Activated effector memory CD4-positive, alpha-beta T cell treated with Interleukin-2 at 50 U/mL for 16 hours (primary cell): ENCODE measurements at places on chromosomes 13 and 19.

- DNase-seq = no peak
Observed at GRCh38 chr13:66585669-66586203, 644.4 kb downstream of the PCDH9 start.

- no peak for DNase-seq
Observed at GRCh38 chr13:21583478-21583877, 20.5 kb downstream of the MICU2 start.

- no peak for DNase-seq
Observed at GRCh38 chr19:49599378-49600295, 8.7 kb downstream of the PRR12 start.

- DNase-seq = no peak
Observed at GRCh38 chr13:98813993-98814392, 61.5 kb upstream of the SLC15A1 start.

DNA sequence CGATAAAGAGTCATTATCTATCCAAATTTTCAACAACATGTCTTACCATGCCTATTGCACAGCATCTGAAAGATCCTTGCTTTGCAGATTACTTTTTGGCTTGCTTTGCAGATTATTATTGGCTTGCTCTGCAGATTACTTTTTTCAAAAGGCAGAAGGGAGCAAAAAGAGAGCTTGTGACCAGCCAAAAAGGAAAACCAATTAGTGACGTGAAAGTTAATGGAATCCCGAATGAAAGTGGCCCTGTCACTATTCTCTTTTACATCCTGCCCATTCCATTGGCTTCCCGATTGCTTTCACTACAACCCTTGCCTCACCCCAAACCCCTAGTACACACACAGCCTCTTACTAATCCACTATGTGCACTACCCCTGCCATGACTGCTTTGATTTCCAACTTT lies 81.3 kb downstream of the LHFPL6 start:
- no peak for DNase-seq

DNA sequence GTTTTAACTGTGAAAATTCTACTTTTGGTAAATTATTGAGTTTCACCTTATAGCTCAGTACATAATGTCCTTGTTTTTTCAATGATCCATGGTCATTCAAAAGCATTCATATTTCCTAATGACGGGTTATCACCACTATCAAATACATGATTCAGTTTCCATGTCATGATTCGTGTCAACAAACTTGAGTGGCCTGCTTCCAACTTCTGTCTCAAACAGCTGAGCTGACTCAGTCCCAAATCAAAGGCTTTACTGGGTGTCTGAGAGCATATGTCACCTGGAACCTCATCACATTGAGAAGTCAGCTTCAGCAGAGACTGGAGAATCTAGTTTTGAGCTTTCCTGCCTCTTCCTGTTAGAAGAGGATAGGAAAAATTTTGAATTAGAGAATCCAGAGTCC lies 40.3 kb upstream of the SGCG start:
- no peak for DNase-seq

- DNase-seq = no peak
Observed at GRCh38 chr19:2983351-2984214, 6.2 kb downstream of the TLE6 start.

DNA sequence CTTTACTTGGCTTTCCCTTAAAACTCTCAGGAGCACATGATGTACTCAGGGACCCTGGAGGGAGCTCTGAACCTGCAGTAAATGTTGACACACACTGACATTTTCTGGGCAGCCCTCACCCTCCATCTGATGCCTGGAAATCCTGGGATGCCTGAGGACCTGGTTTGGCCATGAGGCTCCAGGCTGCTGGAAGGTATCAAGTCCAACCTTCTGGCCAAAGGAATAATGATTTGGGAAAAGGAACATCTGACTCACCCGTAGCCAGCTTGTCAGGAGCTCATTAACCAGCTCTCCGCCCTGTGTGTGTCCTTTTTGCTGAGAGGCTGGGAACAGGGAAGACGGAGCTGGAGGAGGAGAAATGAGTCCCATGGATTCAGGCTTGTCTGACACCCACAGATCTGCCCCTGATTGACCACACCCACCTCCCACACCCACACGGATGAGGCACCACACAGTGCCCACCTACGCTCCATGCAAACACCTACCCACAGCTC lies 10.3 kb downstream of the ZNF558 start:
- DNase-seq = no peak

DNA sequence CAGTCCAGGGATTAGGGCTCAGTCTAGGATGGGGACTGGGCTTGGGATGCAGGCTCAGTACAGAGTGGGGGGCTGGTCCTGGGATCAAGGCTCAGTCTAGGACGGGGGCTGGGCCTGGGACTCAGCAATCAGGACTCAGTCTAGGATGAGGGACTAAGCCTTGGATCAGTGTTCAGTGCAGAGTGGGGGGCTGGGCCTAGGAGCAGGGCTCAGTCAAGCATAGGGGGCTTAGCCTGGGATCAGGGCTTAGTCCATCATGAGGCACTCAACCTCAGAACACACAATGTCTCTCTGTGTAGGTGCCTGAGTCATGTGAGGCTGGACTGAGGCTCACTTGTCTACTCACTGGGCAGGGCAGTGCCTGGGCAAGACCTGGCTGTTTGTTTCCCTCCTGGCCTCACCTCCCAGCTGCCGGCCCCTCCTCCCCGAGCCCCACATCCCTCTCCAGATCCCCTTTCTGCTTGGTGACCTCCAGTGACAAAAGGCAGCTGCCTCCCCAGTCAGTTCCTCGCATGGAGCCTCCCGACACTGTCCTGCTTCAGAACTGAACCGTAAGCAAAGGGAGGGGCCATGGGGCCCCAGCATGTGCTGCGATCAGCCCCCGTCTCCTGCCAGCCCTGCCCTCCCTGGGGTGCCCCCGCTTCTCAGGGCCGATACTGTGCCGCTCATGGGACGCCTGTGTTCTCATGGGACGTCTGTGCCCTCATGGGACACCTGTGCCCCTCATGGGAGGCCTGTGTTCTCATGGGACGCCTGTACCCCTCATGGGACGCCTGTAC lies 6.5 kb upstream of the S1PR4 start:
- no peak for DNase-seq

- no peak for DNase-seq
Observed at GRCh38 chr19:39157275-39157996, 31.9 kb downstream of the PAK4 start.

DNA sequence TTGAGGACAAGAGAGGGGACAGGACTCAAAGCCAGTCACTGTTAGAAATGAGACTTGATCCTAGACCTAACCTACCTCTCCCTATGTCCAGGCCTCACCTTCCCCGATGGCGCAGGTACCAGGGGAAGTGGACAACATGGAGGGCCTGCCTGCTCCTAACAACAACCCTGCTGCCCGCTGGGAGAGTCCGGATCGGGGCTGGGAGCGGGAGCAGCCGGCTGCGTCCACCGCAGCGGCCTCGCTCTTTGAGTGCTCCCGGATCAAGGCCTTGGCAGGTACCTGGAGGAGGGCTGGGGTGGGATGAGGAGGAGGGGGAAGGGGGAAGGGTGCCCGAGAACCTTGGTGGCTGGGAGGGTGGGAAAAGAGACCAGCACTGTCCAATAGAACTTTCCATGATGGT lies 5.7 kb downstream of the SPTBN4 start:
- DNase-seq = no peak

- DNase-seq = no peak
Observed at GRCh38 chr19:8630796-8631424, 477 bp downstream of the NFILZ start.

DNA sequence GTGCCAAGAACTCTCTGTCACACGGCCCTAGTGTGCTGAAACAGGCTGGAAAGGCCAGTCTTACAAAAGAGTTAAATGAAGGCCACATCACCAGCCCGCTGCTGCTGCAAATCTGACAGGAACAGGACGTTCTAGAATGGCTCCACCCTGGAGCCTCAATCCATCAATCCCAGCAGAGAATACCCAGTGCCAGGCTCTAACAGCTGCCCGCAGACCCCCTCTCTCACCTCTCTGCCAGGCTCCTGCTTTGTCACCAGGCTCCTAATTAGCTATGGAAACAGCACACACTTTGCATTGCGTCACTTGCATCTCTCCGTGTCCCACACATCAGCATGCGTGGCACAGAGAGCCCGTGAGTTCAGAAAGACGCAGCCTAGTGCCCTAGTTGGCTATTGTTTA lies 314.1 kb downstream of the FOXO1 start:
- no peak for DNase-seq

- DNase-seq = no peak
Observed at GRCh38 chr13:109644069-109644750, 142.2 kb downstream of the IRS2 start.

GRCh38 chr13:36126491-36126890 lies 4.7 kb downstream of the DCLK1 start:
- no peak for DNase-seq

- no peak for DNase-seq
Observed at GRCh38 chr13:27044837-27045570, 126.6 kb downstream of the USP12 start.

DNA sequence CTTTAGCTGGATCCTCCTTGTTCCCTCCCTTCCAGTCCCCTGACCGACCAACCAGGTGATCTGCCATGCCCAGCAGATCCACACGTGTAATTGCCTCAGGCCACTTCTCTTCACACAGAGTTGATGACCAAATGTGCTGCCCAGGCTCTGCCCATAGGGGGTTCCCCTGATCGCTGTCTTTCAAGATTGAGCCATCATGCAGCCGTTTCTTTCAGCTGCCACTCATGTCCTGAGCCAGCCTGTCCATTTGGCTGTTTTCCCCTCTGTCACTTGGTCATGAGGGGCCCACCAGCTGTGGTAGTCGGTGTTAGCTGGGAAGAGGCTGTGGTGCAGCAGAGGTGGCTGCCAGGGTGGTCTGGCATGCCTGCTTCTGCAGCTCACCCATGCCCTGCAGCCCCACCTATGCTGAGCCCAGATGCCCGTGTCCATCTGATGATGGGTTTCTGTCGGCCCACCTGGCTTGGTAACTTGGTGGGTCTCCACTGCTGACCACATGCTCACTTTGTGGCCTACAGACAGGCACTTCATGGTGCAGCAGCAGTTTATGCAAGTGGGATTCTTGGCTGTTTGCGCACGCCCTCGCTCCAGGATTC lies 35.6 kb upstream of the GPR183 start:
- DNase-seq = no peak

GRCh38 chr19:56838909-56839651 lies 1.4 kb downstream of the PEG3 start:
- DNase-seq = no peak

GRCh38 chr19:49689133-49690078 lies at the start of gene ADM5:
TSS of gene ADM5 (plus strand) at chr19:49689594. CDS start at chr19:49689838, 244 bp downstream.
- DNase-seq = peak; percentile 17

DNA sequence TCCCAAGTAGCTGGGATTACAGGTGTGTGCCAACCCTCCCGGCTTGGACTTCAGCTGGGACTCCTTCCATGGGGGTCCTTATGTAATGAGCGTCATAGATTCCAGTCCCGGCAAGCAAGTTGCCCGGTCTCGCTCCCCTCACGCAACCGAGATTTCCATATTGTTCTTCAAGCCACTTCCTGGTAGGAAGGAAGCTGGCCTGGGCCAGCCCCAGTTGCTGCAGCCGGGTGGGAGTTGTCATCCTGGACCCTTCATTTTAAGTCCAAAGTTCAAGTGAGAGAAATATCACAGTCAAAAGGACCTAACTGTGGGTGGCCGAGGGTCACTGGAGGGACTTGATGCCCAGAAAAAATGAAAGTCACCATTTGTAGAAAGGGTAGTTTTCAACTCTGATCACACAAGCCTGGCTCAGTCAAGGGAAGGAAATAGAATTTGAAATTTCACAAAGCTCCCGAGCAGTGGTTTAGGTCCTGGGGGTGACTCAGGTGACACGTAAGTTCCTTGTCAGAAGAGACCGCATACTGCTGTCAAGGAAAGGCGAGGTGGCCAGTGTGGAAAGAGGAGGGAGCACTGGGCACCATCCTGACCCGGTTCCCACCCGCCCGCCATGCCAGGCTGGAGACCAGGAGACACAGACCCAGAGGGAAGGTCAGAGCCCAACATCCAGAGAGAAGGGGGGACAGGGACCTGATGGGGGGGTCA lies 5.3 kb downstream of the FGF21 start:
- no peak for DNase-seq

GRCh38 chr13:80664950-80665349 lies 324.0 kb upstream of the SPRY2 start:
- no peak for DNase-seq

GRCh38 chr13:74289861-74290773 lies 155.9 kb upstream of the KLF12 start:
- DNase-seq = no peak

GRCh38 chr13:64992314-64992713 lies 2237.8 kb downstream of the PCDH9 start:
- no peak for DNase-seq

DNA sequence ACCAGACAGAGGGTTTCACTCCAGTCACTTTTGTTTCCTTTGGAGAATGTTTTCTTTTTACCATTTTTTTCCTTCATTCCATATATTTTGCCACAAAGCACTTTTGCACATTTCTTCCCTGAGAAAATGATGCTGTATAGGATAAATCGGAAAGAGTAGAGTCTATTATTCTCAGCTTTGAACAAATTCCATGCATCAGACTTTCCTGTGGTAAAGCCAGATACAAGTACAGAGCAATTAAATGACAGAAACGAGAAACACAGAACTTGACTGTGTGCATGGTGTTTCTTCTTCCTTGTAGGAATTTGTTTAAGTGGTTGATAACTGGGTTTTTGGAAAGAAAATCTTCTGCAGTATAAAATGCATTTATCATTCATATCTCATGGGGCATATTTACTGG lies 107.4 kb upstream of the CSNK1A1L start:
- DNase-seq = no peak

- no peak for DNase-seq
Observed at GRCh38 chr19:50869479-50869878, 3.8 kb upstream of the KLK2 start.

DNA sequence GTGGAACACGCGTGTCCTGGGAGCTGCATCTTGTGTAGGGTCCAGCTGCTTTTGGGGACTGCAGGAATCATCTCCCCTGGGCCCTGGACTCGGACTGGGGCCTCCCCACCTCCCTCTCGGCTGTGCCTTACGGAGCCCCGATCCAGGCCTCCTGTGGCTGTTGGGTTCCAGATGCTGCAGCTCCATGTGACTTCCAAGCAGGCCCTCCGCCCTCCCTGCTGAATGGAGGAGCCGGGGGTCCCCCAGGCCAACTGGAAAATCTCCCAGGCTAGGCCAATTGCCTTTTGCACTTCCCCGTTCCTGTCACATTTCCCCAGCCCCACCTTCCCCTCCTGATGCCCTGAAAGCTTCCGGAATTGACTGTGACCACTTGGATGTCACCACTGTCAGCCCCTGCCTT lies 6.2 kb upstream of the PGLS start:
- DNase-seq = no peak

DNA sequence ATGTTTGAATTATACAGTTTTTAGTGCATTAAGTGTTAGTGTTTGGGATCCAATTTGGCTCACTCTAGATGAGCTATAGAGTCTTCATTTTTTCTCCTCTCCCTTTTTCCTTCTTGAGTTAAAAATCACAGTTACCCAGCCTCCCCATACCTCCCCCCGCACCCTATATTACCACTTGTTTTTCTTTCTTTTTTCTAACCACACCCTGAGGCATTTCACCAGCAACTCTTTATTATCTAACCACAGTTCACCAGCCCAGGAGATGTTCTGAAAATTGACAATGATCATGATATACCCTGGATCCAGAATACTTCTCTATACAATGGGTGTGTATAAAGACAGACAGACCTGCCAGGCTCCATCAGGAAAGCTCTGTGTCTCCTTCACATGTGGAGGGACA lies 86.5 kb upstream of the UBL3 start:
- no peak for DNase-seq

- no peak for DNase-seq
Observed at GRCh38 chr19:18895038-18895823, 727 bp downstream of the CERS1 start.
